ELR (cell line): ENCODE measurements at places on chromosomes 7 and 10.
A peak's percentile ranks its signal among the peaks of the same experiment; 100 is the strongest.

DNA sequence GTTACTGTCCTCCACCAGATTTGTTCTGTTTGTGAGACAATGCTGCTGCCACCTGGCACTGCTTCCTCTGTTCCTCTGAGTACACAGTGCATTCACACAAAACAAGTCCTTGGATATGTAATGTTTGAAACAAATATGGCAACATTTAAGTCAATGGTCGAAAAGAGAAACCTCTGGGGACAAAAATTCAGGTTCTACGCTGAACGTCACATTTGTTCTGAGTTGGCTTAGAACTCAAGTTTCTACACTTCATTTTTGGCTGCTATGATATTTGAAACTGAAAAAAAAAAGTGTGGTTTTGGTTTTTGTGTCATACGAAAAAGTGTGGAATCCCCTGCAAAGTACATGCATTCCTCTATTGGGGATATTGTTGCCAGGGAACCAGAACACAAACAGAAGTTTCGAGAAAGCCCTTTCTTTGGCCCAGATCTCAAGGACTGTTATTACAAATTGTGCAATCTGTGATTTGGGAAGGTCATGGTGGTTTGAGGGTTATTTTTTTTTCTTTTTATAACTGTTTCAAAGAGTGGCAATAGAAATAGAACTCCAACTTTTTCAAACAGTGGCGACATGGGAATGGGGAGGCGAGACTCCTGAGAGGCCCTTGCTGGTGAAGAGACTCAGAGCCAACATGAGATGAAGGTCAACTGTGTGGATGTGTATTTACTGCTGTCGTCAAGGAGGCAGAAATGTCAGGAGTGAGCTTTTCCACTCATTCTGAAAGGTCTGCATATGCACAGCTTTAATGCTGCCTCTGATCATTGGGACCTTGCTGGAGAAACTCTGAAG is 127.5 kb downstream of the CUBN start:
- DNase-seq, result peak; percentile 48

GRCh38 chr10:79070606-79071395 is 2.0 kb downstream of the ZMIZ1 start:
- peak; percentile 78 for DNase-seq

GRCh38 chr10:17423632-17424186 is 30.7 kb downstream of the ST8SIA6 start:
- DNase-seq, result no peak

- peak; percentile 50 for DNase-seq
Measured at GRCh38 chr7:45088821-45089340, at the start of gene NACAD. Gene NACAD, minus strand, starts transcription at chr7:45088969. Its CDS starts 75 bp downstream, at chr7:45088894.

DNA sequence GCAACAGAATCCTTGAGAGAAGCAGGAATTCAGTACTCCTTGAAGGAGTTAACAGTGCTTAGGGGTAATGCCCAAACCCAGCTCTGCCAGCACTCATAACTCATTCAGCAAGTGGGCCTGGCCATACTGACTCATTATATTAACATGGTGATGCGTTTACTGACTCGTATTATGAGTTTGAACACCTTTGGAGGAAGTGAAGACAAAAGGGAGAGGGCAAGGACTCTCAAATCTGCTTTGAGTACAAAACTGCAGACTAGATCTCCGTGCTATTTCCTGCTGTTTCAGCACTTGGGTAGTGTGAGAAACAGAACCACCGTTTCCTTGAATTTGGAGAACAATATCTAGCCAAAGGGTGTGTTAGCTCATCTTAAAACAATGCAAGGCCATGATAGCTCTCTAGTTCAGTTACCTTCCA is 30.8 kb downstream of the SLC16A9 start:
- peak; percentile 0 for DNase-seq

DNA sequence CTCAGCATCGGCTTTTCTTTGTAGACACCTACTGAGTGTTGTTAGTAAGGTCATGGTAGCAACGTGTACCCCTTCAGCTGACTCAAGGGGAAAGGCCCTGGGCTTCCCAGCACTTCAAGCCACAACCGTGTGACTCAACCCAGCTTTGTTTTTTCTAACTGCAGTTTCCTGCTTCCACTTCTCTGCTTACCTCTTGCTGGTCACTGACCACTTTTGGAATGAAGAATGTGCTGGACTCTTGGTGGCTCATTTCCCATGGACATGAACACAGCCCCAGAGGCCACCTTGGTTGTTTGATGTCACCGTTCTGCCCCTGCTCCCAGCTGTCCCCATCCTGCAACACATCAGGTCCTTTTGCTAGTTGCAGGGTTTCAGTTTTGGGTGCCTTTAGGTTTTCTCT is 69.5 kb upstream of the ZNF438 start:
- peak; percentile 93 for DNase-seq

- DNase-seq, result peak; percentile 66
Measured at GRCh38 chr10:107740962-107741690, 576.6 kb upstream of the SORCS1 start.

DNA sequence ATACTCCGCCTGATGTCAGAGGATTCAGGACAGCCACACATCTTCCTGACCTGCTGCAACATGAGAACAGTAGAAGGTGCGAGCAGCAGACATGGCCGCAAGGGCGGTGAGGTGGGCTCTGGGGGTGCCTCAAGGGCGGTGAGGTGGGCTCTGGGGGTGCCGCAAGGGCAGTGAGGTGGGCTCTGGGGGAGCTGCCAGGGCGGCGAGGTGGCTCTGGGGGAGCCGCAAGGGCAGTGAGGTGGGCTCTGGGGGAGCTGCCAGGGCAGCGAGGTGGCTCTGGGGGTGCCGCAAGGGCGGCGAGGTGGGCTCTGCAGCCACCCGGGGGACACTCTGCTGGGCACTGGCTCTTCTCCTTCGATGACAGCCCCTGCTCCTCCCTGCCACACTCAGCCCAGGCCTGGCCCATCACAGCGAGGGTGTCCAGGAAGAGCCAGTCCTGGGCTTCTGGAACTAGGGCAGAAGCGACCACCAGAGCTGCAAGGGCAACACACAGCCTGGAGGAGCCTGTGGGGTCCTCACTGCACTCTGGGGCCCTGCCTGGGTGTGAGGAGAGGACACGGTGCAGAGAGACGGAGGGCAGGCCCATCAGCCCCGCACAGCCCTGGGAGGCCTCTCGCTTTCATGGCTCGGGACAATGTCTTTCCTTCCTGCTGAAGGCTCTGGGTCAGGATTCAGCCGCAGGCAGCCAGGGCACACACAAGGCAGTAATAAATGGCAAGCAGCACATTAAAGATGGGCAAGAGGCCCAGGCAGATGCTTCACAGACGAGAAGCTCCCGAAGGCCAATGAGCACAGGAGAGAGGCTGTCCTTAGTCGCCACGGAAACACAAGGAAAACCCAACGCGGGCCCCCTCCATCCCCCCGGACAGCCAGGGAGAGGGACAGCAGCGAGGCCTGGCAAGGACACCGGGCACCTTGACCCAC is 42.5 kb downstream of the STK32C start:
- DNase-seq, result no peak

GRCh38 chr10:1182280-1183032 is 126.3 kb downstream of the WDR37 start:
- DNase-seq, result no peak

GRCh38 chr10:16440396-16441133 is 3.8 kb downstream of the PTER start:
- DNase-seq, result peak; percentile 14

DNA sequence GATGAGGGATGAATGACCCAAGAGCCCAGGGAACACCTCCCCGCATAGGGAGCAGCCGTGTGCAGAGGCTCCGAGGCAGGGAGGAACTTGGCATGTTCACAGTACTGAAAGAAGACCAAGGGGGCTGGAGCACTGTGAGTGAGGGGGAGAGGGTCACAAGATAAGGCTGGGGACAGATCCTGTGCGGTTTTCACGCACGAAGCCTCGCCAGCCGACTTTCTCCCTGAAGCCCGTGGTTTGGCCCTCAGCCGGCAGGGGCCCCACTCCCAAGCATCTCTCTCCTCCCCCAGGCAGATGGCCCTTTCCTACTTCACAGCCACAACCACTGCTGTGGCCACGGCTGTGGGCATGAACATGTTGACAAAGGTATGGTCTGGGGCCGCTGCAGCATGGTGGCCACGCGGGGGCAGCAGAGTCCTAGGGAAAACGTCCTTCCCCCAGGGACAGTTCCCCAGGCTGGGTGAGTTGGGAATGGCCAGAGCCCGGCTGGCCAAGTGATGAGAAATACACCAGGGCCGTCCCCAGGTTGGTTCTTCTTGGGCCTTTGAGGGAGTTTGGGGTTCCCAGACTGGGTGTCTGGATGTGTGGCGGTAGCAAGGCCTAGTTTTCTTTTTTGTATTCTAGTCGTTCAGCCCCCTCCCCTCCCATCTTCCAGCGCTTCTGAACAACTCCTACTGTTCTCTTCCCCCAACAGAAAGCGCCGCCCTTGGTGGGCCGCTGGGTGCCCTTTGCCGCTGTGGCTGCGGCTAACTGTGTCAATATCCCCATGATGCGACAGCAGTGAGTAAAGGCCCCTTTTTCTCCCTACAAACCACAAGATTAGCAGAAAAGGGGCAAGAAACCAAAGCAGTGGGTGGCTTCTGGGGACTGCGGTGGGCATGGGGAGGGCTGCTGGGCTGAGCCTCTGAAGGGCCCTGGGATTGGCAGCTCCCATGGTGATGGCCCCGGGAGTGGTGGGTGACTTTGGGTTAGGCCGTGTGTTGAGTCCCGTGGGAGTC is 14.4 kb upstream of the WBP1L start:
- peak; percentile 83 for DNase-seq

DNA sequence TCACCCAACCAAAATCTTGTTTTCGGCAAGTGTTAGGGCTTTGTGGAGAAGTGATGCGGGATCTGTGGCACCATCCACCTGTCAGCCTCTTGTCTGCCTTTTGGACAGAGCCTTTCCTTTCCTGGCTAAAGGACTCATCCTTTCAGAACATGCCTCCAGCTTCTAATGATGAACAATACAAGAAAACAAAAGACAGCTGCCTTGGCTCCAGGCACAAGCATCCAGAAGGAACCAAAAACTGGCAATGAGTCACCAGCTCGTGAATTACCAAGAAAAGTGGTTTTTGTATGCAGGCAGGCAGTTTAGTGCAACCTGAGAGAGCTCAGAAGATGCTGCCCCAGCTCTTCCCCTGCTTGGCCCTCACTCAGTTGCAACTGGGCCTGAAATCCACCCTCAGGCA is 84.6 kb upstream of the NAMPT start:
- DNase-seq, result peak; percentile 74

- DNase-seq, result peak; percentile 17
Measured at GRCh38 chr10:96585736-96586418, 935 bp downstream of the TM9SF3 start.

DNA sequence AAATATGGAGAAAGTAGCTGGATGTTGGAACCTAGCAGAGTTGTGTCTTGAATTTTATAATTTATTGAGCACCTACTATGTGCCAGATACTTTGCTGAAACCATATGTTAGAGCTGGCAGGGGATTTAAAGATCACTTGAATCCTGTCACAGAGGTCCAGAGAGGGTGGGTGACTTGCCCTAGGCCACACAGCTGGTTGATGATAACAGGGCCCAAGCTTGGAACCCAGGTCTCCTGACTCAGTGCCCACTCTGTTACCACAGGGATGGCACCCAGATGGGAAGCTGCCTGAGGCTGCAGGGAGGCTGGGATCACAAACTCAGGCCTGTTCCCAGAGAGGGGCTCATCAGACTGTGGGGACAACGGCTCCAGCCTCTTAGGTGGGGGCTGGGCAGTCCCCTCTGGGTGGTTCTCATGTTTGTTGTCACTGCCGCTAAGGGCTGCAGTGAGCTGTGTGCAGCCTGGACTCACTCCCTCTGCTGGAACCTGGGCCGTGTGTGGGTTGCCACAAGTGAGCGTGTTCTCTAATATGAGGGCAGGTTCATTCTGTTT is 18.6 kb downstream of the GOLGA7B start:
- DNase-seq, result no peak

- no peak for DNase-seq
Measured at GRCh38 chr10:124495725-124496124, 34.1 kb downstream of the LHPP start.

GRCh38 chr10:31836569-31837406 is 91.8 kb downstream of the ARHGAP12 start:
- peak; percentile 62 for DNase-seq

DNA sequence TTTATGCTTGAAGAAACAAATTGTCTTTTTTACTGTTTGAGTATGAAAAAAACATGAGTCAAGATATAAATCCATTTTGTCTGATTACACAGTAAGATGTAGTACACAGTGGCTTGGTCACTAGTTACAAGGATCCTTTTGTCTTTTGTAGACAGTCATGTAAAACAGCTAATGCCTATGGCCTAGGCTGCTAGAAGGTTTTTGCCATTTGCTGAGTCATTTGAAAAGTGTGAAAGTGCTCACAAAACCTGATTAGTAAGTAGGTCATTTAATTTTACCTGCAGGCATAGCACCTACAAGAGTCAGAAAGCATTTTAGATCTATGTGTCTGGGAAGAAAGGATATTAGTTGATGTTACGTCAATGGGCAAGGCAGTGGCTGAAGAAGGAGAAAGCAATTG is 819.4 kb downstream of the MAGI2 start:
- DNase-seq, result no peak

DNA sequence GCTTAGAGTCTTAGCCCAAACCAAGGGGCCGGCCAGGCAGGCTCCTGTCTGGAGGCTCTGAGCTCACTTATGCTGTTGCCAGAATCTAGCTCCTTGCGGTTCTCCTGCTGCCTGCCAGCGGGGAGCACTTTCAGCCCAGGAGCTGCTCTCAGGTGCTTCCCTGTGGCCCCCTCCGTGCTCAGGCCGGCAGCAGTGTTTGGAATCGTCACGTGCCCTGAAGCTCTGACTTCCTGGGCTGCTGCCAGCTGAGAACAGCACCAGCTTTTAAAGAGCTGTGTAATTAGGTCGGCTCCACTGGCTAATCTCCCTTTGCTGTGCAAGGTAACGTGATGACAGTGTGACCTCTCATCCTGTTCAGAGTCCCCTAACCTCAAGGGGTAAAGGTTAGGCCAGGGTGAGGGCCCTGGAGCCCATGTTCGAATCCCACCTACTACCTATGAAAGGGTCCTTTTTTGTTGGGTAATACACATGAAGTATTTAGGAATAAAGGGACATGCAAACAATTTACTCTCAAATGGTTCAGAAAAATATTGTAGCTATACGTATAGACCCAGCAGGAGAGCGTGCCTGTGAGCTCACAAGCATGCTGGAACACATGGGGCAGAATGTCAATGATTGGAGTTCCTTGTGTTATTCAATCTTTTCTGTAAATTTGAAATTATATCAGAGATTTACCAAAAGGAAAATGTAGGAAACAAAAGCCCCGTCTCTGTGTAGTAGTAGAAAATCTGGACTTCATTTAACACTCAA is 16.6 kb downstream of the ZNF862 start:
- DNase-seq, result peak; percentile 52

DNA sequence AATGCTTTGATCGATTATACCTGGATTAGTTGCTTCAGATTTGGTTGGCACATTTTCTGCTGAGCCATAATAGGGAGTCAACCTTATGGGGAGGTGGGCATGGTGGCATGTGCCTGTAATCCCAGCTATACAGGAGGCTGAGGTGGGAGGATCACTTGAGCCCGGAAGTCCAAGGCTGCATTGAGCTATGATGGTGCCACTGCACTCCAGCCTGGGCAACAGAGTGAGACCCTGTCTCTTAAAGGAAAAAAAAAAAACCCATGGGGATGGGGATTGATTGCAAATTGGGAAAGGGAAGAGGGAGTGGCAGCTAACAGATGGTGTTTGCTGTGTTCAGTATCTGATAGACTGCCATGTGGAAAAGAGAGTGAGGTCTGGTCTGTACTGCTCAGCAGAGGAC is 11.1 kb downstream of the STK17A start:
- no peak for DNase-seq

- DNase-seq, result no peak
Measured at GRCh38 chr10:79025199-79025832, 43.5 kb upstream of the ZMIZ1 start.
